ENCODE measurements at places on chromosomes 5 and 9. TPM values are rescaled to one million over a fixed set of nuclear protein-coding genes. Genes with fewer than 3 reads are reported as not detected.

OTP gene
- total RNA-seq = 0.07 TPM

S1PR3 gene
- total RNA-seq = 32.4 TPM

BARHL1 gene
- total RNA-seq = not detected

NPR3 gene
- 20.9 TPM for total RNA-seq

DOCK8 gene
- 0.32 TPM for total RNA-seq

NAIP gene
- total RNA-seq = 0.63 TPM

OBP2A gene
- not detected for total RNA-seq

PCDHGC5 gene
- 0.05 TPM for total RNA-seq

RASGEF1C gene
- 0.11 TPM for total RNA-seq

GZMA gene
- total RNA-seq = not detected

TMEM267 gene
- 19.0 TPM for total RNA-seq

GRIN3A gene
- total RNA-seq = not detected

ARSI gene
- 42.9 TPM for total RNA-seq

AHRR gene
- total RNA-seq = 3.5 TPM

YTHDC2 gene
- total RNA-seq = 8.4 TPM

PCDHB3 gene
- 0.02 TPM for total RNA-seq

BTNL3 gene
- total RNA-seq = not detected

NUTM2G gene
- total RNA-seq = not detected

PCDH1 gene
- 1.7 TPM for total RNA-seq

NTRK2 gene
- not detected for total RNA-seq

MCC gene
- 0.25 TPM for total RNA-seq

PCDHA7 gene
- 0.08 TPM for total RNA-seq

PCDHB14 gene
- 0.06 TPM for total RNA-seq

HACD4 gene
- 0.80 TPM for total RNA-seq

PCDHGA11 gene
- 0.02 TPM for total RNA-seq

PCDHA5 gene
- total RNA-seq = 0.47 TPM

SLC45A2 gene
- not detected for total RNA-seq

Measured in A549 treated with CpdA at 1 μM for 4 hours (cell line).